ENCODE measurements at places on chromosomes 16 and 17.

- no peak for DNase-seq
These were observed 1.9 kb downstream of the PGS1 start for GRCh38 chr17:78380370-78380769.

GRCh38 chr16:3198334-3199072 lies 10.5 kb downstream of the OR1F1 start:
- DNase-seq, result no peak

GRCh38 chr17:78567991-78568390 lies 9.2 kb downstream of the DNAH17 start:
- DNase-seq, result no peak

GRCh38 chr16:51813609-51814008 lies 662.5 kb upstream of the SALL1 start:
- DNase-seq, result no peak

- no peak for DNase-seq
These were observed 13.7 kb downstream of the GJD3 start for GRCh38 chr17:40350689-40351358.

DNA sequence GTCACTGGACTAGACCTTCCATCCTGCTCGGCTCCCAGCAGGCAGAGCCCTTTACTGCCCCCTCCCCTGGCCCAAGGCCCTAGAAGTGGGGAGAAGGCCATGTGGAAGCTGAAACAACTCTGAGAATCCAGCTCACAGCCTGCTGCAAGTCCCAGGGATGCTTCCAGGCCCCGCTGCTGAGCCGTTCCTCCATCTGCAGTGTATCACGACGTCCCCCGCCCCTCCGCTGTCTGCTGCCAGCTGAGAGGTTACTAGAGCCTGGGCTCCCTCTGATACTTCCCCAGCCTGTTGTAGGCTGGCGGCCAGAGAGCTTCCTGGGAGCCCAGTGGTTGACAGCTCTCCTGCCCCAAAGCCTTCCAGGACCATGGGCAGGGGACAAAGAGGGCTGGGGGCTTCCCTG lies 118.2 kb downstream of the MGAT5B start:
- no peak for DNase-seq

GRCh38 chr16:78689028-78689427 lies 589.6 kb downstream of the WWOX start:
- DNase-seq, result no peak

- no peak for DNase-seq
These were observed 60.8 kb downstream of the TBC1D16 start for GRCh38 chr17:79974566-79975497.

GRCh38 chr16:29876594-29877249 lies 13.7 kb upstream of the CDIPT start:
- DNase-seq, result peak; percentile 7

GRCh38 chr17:55833306-55833705 lies 82.5 kb downstream of the PCTP start:
- DNase-seq, result no peak

- DNase-seq, result no peak
These were observed 15.2 kb downstream of the PIEZO1 start for GRCh38 chr16:88769617-88770460.

DNA sequence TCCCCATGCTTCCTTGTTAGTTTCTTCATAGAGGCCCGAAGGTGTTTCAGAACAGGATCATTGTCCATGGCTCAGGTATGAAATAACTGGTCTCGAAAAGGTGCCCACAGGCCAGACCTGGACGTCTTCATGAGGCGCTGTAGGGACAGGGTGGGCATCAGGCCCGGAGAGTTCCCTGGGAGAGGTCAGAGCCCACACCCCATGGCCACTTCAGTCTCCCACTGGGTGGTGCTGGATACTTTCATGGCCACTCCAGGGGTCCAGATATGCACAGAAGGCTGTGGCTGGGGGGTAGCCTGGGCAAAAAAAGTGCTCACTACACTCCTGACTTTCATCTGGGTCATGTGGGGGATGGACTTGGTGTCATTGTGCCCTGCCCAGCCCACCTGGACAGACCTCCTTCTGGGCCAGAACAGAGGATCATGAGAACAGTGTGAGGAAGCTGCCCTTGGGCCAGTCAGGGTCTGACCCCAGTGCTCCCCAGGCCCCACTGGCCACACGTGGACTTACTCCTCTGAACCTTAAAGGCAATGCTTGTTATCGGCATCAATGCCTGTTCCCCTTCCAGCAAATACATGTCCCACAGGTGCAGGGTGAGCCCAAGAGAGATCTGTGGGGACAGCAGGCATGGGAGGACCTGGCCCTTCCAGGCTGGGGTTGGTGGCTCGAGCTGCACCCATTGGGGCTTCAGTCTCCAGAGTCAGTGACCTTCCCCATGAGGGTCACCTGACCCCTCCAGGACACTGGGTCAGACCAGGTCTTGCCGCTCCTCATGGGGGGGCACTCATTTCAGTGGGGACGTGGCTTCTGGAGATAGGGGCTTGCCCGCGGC lies 36.9 kb downstream of the LGALS9 start:
- DNase-seq, result no peak

GRCh38 chr17:4474093-4474492 lies 24.6 kb upstream of the SPNS2 start:
- DNase-seq, result no peak

DNA sequence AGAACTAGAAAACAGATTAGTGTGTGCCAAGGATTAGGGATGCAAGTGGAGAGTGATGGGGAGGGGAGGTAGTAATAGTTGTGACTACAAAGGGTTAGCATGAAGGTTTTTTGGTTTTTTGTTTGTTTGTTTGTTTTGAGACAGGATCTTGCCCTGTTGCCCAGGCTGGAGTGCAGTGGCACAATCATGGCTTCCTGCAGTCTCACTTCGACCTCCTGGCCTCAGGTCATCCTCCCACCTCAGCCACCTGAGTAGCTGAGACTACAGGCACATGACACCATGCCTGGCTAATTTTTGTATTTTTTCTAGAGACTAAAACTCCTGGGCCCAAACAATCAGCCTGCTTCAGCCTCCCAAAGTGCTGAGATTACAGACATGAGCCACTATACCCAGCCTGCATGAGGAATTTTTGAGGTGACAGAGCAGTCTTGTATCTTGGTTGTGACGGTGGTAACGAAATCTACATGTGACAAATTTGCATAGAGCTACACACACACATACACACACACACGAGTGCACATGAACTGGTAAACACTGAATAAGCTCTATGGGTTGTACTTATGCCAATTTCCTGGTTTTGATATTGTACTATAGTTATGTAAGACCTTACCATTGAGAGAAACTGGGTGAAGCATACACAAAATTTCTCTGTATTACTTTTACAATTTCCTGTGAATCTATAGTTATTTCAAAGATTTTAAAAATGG lies 59.6 kb upstream of the TOM1L1 start:
- DNase-seq, result no peak

DNA sequence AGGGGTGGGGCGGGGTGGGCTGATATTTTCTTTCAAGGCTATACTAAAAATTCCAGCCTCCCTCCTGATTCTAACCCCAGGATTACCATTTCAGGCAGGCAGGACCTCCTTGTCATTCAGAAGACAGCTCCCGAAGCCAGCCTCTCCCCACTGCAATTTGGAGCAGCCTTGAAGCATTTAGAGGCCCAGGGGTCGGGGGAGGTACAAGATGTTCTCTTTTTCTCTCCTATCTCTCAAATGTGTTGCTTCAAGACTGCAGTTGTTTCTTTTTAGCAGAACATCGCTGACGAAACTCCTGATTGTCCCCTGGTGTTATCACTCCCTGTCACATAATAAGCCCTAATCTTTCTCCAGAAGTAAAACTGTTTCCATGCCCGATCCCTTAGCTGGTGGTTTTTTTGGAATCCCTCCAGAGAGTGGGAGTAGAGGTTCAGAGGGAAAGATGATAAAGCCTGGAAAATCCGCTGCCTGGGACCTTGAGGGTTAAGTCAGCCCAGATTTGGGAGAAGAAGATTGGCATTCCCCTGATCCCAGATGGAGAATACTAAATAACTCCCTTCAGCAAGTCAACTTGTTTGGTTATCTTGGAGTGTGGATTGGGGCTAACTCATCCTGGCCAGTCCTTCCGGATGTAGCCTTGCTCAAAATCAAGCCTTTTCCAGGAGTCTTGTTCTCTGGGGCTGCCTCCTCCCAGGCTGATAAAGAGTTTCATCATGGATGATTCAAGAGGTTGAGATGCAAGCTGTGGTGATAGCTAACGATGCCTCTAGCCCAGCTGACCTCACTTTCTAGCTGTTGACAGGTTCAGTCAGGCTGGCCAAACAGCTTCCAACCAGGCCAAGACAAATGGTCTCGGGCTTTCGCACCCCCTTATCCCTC lies 71.3 kb downstream of the SOX9 start:
- no peak for DNase-seq

DNA sequence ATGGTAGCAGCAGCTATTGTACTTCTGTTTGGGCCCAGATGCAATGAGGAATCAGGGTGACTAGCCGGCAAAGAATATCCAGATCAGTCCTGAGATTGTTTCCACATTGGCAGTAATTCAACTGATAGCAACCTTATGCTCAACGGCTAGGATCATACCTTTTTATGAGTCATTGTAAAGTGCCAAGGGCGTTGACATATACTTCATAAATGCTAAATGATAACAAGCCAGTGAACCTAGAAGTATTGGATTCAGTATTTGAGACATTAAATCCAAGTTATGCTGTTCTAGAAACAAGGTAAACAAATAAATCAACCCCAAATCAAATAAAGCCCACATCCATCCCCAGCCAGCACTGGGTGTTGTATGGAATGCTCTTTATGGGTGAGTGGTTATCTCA lies 207.1 kb upstream of the ZFHX3 start:
- no peak for DNase-seq

DNA sequence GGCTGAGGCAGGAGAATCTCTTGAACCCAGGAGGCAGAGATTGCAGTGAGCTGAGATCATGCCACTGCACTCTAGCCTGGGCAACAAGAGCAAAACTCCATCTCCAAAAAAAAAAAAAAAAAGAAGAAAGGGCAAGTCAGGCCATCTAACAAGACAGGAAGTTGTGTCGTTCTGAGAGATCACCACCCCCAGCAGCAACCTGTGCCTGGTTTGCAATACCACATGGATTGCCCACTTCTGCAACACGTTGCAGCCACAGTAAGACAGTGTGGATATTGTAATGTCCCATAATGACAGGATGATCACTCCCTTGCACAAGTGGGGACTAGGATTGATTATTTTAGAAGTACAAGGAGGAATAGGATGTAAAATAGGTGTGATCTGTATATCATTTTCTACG lies 3.4 kb upstream of the KRTAP2-4 start:
- DNase-seq, result no peak

DNA sequence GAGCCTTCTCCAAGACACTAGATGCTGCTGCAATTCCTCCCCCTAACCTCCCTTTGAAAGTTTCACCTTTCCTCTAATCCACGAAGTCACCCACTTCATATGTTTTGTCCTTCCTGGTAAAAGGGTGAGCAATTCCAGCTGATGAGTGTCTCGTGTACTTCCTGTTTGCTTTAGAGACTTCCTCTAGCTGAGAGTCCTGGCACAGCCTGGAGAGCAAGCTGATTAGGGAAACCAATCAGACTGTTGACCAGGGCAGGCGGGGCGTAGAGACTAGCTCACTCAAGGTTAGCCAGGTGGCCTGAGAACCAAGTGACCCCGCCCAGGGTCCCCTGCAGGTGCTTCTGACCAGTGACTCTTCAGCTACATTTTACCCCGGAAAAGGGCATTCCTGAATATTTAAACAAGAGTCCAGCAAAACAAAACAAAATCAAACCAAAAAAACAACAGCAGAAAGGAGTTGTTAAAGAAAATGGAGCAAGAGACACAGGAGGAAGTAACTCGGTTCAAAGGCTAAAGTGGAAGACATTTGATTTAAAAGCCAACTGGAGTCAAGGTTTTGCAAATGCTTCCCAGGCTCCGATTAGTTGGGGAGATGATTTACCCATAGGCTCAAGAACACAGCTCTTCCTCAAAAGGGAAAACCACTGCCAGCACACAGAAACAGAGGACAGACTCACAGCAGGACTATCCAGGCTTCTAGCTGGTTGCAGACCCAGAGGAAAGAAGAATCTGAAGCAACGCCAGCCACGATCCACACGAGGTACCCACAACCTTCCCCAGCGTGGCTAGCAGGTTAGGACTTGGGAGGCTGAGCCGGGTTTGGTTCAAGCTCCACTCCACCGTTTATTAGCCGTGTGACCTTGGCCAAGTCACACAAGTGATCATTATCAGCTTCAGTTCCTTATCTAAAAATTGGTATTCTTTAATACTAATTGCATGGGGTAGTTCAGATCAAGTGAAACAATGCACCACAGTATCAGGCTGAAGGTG lies 13.4 kb downstream of the HSPB9 start:
- peak; percentile 22 for DNase-seq

DNA sequence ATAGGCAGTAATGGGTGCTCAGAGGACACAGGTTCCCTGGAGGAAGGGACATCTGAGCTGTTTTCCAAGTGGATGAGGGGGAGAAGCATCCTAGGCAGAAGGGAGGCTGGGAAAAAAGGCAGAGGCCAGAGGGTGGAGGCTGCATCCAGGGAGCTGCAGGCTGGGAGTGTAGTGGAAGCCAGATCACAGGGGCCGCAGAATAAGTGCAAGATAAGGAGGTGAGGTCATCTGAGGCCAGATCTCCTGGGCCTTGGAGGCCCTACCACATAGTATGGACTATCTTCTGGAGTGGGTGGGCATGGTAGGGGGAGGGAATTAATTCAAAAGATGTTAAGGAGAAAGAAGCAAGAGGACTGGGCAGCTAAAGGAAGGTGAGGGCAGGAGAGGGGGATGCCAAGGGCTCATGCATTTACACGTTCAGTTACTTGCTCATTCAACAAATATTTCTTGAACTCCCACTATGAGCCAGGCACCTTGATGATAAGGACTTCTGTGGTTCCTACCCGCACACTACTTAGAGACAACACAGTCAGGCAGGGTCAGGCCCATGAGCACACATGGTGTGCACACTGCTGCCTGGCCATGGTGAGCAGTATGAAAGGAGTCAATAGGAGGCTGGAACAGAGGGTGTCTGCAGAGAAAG lies 2.4 kb upstream of the RIPOR1 start:
- no peak for DNase-seq

DNA sequence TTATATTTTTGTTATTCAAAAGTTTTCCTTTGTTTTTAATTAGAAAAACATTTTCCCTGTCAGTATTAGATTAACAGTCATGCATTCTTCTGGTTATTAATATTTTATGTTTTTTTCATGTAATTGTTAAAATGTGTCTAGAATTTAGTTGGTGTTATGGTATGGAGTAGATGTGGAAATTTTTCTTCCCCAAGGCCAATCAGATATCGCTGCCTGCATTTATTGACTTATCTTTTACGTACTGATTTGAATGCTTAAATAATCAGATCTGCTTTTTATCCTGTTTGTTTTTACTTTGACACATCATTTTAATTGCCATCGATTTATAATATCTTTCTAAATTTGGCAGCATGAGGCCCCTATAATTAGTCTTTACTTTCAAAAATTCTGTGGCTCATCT lies 13.6 kb downstream of the FTO start:
- DNase-seq, result no peak

DNA sequence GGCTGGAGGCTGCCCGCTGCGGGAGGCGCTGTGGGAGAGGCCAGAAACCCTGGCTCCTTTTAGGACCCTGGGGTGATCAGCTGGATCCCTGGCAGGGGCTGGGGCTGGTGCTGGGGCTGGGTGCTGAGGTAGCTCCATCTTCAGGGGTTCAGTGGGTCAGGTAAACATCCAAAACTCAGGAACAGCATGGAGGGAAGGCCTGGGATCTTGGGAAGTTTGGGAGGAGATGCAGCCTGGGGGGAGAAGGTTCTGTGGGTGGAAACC lies 21.0 kb downstream of the ADGRG5 start:
- DNase-seq, result no peak

GRCh38 chr16:4936991-4937781 lies at the start of gene PPL:
Gene PPL (minus strand): TSS chr16:4937148. CDS start chr16:4937045, 103 bp downstream.
- DNase-seq, result no peak

All from CD4-positive, alpha-beta T cell treated with Interleukin-4 for 4 hours (primary cell).